GM23248 (cell line): ENCODE measurements at places on chromosomes 4 and X. TPM values are rescaled to one million over a fixed set of nuclear protein-coding genes. Genes with fewer than 3 reads are reported as not detected.

- DNase-seq: no peak
These were observed 37.5 kb downstream of the USP9X start for GRCh38 chrX:41122664-41123257.

DNA sequence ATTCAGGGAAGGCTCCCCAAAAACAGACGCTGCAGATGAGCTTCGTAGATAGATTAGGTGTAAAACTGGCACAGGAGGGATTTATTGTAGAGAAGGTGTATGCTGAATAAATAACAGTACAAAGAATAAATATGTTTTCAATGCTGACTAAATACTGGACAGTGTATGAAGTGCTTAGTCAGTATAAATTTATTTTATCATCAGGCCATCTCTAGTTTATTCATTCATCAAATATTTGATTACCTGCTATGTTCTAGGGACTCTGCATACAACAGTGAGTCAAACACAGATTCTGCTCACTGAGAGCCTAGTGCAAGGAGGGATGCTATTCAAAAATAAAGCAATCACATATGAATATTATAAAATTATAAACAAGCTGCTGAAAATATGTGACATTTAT lies 63.6 kb upstream of the TSPAN5 start:
- peak; percentile 4 for DNase-seq

- no peak for DNase-seq
These were observed 98.4 kb downstream of the MID1IP1 start for GRCh38 chrX:38899650-38900049.

DNA sequence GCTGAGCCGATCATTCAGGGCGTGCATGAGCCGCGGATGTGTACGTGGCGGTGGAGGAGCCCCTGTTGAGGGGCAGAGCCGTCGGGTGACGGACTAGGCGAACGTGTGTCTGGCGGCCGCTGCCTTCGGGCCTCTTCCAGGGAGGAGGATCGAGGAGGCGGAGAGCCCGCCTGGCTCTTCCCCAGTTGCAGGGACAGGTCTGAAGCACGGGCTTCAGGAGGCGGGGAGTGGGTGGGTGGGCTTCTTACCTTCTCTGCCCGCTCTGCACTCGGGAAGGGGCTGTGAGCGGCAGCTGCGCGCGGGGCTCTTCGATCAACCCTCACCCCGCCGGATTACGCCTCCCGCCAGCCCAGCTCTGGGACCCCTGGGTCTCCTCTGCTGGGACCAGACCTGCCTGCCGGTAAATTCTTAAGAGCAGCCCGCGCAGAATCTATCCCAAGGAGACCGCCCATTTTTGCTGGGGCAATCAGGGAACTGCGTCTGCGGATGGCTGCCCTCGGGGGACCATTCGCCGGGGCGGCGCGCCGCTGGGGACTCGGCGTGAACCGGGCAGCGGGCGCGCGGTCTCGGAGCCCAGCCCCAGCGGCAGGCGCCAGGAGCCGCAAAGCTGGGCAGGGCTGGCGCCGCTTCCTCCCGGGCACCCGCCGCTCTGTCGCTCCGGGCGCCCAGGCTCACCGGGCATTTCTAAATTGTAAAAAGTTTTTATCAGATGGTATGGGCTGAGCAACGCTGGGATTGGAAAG lies 4.9 kb downstream of the PLAC8 start:
- DNase-seq: peak; percentile 66

DNA sequence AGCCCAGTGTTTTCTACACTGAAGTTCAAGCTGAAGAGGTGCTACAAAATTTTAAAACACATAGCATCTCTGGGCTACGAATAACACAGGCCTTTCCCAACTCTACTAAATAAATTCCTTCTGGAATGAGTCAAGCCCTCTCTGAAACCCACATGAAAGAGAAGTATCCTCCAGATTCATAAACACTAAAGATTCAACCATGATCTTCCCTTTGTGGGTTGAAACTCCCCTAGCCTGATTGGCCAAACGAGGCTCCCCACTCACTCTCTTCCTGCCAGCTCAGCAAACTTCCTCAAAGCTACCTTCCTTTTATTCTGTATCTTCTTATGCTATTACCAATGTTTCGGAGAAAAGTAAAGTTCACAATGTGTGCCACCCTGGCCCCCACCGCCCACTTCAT lies 95.4 kb downstream of the NKX6-1 start:
- peak; percentile 30 for DNase-seq

GRCh38 chrX:49071877-49072711 lies 1.7 kb downstream of the PRAF2 start:
- DNase-seq: peak; percentile 48

DNA sequence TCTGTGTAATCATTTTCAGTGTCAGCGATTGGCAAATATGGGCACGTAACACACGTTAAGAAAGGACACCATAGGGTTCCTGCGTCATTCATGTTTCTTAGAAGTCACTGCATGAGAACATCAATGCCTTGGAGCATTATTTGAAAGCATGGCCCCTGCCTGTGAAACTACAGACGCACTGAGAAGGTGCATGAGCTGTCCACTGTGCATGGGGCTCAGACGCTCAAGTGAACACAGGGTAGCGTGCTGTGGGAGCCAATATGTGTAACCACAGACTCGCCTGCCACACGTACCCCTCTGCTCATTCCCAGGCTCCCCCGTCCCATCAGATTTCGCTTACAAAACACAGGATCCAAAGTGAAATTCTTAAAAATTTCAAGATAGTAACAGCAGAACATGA lies 6.5 kb downstream of the PPP2R2C start:
- DNase-seq: no peak

DNA sequence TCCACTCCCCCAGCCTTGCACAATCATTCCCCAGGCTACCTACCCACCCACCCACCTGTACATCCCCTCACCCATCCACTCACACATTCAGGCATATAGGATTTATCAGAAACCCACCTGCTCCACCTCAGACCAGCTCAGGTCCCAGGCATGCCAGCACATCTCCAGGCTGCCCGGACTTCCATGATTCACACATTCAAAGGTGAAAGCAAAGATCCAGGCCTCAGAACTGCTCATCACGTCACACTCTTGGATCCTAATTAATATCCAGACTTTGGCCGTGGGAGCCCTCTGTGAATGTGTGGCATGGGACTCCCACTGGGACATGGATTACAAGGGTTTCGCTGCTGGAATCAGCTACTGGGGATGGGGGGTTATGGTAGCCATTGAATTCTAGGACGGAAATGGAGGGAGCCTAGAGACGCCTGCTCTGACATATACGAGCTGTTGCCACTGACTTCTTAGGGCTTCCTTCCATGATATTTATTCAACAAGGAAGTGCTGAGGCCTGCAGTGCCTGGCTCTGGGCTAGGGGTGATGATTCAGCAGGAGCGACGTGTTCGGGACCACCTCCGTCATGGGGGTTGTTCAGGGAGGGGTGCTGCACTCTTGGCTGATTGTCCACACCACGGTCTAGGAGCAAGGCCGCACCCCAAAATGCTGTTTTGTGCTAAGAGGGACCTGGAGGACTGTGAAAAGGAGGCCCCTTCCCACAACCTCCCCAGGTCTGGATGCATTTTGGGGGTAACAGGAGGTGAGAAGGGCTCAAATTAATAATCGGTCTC lies 56.9 kb upstream of the ADRA2C start:
- DNase-seq: no peak

- peak; percentile 1 for DNase-seq
These were observed 513.5 kb upstream of the NR3C2 start for GRCh38 chr4:148955564-148956297.

DNA sequence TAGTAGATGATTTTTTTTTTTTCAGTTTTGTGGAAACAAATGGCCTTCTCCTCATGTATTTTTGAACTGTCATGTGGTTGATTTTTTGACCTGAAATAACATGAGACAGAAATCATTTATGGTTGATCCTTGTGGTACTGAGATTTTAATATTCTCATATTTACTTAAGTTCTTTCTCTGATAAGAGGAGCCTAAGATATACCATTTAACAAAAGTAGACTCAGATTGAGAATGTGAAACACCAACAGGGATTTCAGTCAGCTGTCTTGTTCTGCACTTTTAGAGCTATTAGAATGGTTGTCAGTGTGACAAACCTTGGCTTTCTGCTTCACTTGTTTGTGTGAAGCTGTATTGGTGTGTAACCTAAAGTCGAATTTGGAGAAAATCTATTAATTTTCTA lies 575.7 kb downstream of the SPOCK3 start:
- DNase-seq: no peak

GRCh38 chrX:16834806-16835205 lies 35.4 kb downstream of the RBBP7 start:
- DNase-seq: no peak

GRCh38 chr4:3291969-3292570 lies 751 bp upstream of the RGS12 start:
- peak; percentile 80 for DNase-seq

GRCh38 chr4:118113220-118113619 lies 78.9 kb downstream of the NDST3 start:
- no peak for DNase-seq

GRCh38 chr4:66294638-66295037 lies 624.3 kb upstream of the EPHA5 start:
- no peak for DNase-seq

GRCh38 chr4:143023239-143023918 lies 161.3 kb upstream of the USP38 start:
- DNase-seq: peak; percentile 20

DNA sequence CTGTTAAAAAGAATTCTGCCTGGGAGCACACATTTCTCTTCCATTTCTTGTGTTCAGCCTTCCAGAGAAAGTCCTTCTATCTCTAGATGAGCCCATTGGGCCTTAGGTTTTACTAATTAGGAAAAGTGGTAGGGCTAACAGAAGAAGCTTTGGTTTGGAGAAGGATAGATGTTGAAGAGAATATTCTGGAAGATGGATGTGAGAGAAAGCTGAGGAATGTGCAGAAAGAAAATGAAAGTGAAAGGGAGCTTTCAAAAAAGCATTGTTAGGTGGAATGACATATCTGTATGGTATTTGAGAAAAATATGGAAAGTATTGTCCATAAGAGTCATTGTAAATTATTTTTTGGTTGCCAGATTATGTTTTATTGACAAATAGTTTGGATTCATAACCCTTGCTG lies 474.8 kb upstream of the SLIT2 start:
- DNase-seq: peak; percentile 39

DNA sequence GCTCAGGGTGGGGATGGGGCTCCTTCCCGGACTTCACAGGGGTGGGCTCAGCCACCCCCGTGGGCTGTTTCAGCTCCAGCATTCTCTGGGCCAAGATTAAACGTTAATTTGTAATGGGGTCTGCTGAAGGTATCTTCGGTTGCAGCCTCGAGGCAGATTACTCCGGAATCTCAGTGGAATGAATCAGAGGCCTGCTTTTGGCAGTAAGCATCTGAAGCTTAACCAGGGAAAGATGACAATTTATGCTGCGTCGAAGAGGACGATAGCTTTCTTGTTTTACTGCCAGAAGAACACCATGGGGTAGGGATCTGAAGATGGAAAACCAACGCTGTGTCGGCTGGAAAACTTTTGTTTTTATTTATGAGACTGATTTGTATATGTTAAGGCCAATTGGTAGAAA lies 129.2 kb upstream of the MSX1 start:
- DNase-seq: peak; percentile 60

DNA sequence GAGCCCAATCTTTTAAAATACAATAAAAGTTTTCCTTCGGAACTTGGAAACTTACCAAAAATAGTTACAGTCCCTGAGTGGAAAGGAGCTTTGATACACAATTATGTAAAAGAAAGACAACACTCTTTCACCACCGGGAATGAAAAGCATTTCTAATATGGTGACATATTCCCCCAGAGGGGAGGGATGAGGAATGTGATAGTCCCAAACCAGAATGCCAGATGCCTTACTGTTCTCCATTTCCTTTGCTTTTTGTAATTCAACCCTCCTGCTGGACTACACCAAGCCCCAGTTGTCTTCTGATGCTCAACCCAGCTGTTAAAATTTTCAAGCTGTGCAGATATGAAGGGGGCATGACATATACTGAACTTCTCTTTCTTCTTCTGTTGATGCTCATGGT lies 4.1 kb downstream of the PRIMPOL start:
- DNase-seq: peak; percentile 54

DNA sequence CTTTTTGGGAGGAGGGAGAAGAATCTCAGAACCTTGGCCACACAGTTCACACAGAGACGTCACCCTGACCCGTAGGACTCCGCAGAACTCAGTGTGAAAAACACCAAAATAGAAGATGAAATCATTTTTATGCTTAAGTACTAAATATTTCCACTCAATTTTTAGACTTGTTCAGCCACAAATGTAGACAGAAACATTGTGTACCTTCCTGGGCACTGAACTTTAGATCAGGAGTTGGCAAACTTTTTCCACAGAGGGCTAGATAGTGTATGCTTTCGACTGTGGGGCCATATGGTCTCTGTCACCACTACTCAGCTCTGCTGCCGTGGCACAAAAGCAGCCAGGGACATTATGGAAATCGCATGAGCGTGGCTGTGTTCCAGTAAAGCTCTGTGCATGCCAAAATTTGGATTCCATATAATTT lies 61.8 kb upstream of the STOX2 start:
- no peak for DNase-seq

GRCh38 chrX:56284269-56284668 lies 52.1 kb downstream of the KLF8 start:
- no peak for DNase-seq

- peak; percentile 81 for DNase-seq
These were observed 8.3 kb upstream of the AGA start for GRCh38 chr4:177450426-177451107.

- peak; percentile 61 for DNase-seq
These were observed 38.1 kb downstream of the SEPTIN11 start for GRCh38 chr4:76987685-76988084.

DNA sequence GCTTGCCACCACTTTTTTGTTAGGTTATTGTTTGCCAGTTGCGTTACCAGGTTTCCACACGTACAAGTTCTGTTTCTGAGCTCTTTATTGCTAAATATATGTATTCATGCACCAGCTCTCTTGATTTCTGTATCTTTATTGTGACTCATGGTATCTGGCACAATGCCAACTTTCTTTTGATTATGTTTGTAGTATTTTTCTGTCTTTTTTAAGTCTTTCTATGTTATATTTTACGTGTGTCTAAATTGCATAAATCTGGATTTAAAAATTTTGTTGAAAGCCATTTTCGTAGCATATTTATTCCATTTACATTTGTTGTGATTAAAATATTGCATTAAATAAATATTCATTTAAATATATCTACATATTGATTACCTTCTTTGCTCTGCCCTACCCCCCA lies 73.8 kb downstream of the KDM6A start:
- no peak for DNase-seq

Gene RNF150
- 10.5 and 11.6 TPM in 2 replicates for total RNA-seq

Gene CABS1
- not detected in 2 replicates for total RNA-seq

Gene MAML3
- total RNA-seq: 1.5 and 1.9 TPM in 2 replicates

Gene UCP1
- not detected in 2 replicates for total RNA-seq

Gene GC
- not detected in 2 replicates for total RNA-seq

Gene CT45A5
- not detected in 2 replicates for total RNA-seq

Gene IQCM
- total RNA-seq: 0.11 TPM in 1 of 2 replicates, not detected in the other

Gene BEND4
- not detected in 2 replicates for total RNA-seq

Gene INTU
- 4.4 and 5.2 TPM in 2 replicates for total RNA-seq
